ENCODE measurements at places on chromosomes 13 and 19.

- DNase-seq = no peak
Observed at GRCh38 chr19:29299416-29300380, 86.7 kb upstream of the UQCRFS1 start.

DNA sequence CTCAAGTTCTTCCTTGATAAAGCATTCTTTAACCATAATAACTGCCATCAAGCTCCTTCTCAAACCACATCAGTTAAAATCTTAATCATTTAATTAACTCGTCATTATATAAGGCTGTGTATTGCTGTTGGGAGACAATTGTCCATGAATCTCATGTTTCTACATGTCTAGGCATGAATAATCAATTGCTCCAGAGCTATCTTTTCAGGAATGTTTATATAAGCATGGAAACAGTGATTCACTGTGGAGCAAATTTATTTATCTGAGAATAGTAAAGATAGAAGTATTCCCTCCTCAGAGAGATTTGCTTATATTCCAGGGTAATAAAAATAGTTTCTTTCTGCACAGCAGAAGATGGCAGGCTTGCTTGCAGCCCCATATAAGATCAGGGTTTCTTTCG lies 71.1 kb downstream of the CBY2 start:
- DNase-seq = no peak

GRCh38 chr13:54574791-54575190 lies 1546.2 kb downstream of the OLFM4 start:
- no peak for DNase-seq

- DNase-seq = no peak
Observed at GRCh38 chr13:28719227-28720055, 671 bp upstream of the SLC46A3 start.

DNA sequence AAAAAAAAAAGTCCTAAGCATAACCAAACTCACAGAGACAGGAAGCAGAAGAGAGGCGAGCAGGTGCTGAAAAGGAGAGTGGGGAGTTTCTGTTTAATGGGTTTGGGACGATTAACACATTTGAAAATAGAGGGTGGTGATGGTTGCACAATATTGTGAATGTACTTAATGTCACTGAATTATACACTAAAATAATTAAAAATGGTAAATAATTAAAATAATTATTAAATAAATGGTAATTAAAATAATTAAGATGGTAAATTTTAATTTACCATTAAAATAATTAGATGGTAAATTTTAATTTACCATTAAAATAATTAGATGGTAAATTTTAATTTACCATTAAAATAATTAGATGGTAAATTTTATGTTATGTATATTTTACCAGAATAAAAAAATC lies 74.8 kb upstream of the XPO4 start:
- DNase-seq = no peak

DNA sequence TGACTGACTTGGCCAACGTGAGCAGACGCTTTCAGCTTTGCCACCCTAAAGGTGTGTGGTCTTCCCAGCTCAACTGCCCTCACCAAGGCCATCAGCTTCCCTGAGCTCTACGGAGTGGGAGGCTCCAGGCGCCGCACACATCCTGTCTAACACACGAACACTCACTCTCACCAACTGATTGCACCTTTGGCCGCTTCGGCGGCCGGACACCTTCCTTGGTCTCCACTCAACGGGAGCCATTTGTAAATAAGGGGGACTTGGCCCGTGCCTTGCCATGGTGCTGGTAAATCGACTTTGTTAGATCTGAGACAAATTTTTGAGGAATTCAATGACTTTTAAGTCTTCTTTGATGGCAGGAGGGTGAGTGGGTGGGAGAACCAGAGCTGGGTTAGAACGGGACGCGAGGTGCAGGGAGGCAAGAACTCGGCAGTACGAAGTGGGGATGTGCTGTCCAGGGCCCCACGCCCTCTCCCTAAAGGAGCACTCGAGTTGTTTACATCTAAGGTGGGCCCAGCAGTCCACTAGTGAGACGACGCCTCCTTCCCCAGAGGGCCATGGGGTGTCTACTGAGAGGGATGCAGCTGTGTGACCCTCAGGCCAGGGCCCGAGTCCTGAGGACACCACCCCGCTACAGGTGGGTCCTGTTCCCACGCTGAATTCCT lies 4.4 kb downstream of the C13orf46 start:
- no peak for DNase-seq

- no peak for DNase-seq
Observed at GRCh38 chr19:10776900-10777650, 58.9 kb downstream of the TMED1 start.

DNA sequence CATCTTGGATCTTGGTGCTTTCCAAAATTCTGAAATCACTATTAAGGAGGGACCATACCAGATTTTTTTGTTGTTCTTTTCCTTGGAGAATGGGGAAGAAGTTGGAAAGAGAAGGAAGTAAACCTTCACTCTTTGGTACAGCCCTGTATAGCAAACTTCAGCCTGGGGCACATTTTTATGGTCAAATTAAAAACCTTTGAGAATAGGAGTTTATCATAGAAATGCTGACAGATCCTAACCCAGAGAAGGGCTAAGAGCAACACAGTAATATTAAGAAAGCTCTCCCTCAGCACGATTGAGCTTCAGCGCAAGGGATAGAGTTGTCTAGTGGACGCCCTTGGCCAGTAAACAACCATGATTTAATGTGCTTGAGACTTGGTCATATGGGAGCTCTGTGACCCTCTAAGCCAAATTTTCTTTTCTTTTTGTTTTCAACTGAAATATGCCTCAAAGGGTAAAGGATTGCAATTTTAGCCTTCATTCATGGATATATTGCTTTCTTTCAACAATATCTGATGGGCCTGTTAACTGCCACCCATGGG lies 294.3 kb upstream of the MAB21L1 start:
- DNase-seq = no peak

GRCh38 chr19:40191836-40192646 lies 815 bp downstream of the MAP3K10 start:
- no peak for DNase-seq

GRCh38 chr19:33273881-33274662 lies 28.3 kb downstream of the CEBPA start:
- no peak for DNase-seq
